ENCODE measurements at places on chromosomes 12 and 14.
A peak's percentile ranks its signal among the peaks of the same experiment; 100 is the strongest.

DNA sequence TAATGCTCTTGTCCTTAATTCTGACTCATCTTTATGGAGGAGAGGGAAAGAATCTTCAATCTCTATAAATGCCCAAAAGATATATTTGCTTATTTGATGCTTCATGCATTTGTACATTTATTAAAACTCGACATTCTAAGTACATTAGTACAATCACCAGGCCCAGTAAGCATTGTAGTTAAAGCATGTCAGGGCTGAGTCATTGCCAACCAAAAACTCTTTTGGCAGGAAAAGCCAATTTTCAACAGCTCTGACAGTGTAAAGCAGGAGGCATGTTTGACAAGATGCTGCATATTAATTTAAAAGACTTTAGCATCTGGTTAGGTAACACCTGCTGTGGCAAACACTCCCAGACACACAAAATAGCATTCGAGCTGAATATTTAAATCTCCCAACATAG is 290.9 kb downstream of the PPFIA2 start:
- DNase-seq: no peak

DNA sequence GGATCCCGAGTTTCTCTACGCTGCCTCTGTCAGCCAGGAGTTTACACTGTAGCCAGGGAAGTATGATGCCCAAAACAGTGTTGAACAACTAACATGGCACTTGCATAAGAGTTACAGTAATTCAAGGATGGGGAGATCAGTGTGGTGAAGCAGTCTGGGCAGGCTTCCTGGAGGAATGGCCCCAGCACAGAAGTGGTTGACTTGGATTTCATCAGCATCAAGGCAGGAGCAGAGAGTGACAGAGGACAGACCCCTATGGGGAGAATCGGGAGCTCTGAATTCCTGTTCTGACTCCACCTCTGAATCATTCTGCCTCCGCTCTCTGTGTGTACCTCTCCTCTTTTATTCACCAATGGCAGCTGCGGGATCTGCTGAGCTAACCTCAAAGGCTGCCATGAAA is 124.5 kb downstream of the KCNA5 start:
- DNase-seq: no peak

- no peak for DNase-seq
Observed at GRCh38 chr14:92988786-92989755, 66.1 kb downstream of the CHGA start.

- peak; percentile 32 for DNase-seq
Observed at GRCh38 chr12:58819345-58819744, 101.0 kb downstream of the LRIG3 start.

- DNase-seq: no peak
Observed at GRCh38 chr12:8899830-8900229, 14.5 kb upstream of the PHC1 start.

DNA sequence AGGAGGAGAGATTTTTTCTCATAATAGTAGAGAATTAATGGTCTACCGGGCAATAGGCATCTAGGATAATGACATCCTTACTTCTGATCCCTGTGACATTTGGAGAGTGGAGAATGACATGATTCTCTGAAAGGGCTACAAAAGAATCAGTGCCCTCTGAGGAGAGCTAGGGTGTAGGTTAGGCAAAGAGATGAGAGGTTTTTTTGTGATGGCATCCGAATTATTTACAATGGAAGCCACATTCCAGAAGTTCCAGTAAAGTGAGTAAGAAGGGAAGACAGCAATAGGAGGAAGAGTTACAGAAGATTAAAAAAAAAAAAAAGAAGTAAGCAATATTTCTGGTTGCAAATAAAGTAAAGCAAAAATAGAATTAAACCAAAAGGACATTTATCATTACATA is 478.0 kb downstream of the RMST start:
- DNase-seq: no peak

- no peak for DNase-seq
Observed at GRCh38 chr12:22551624-22552023, 7.3 kb upstream of the C2CD5 start.

GRCh38 chr14:68513838-68514607 is 278.8 kb downstream of the ZFP36L1 start:
- DNase-seq: no peak

DNA sequence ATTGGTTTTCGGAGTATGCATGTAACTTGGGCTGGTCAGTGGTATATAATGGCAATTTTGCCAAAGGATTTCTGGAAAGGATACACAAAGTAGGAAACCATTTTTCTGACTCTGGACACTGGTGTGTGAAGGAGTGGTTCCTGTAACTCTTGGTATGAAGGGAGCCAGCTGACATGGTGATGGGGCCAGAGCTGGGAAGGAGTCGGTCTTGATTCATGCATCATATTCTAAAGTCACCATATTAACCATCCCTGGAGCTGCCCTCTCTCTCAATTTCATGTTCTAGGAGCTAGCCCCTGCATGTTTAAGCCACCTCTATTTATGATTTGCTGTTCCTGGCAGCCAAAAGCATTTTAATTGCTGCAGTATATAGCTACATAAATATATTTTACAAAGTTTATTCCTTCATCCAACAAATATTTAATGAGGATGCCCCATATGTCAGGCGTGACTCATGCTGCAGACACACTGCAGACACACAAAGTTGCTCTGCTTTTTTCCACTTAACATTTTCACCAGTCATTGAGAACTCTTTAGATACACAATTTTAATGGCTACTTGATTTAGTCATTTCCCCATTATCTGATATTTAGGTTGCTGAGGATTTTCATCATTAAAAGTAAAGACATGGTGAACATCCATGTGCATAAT is 78.7 kb upstream of the PSMC1 start:
- no peak for DNase-seq

- DNase-seq: no peak
Observed at GRCh38 chr12:81378601-81379285, 300.9 kb downstream of the ACSS3 start.

GRCh38 chr12:105288311-105288996 is 42.0 kb upstream of the C12orf75 start:
- DNase-seq: no peak

DNA sequence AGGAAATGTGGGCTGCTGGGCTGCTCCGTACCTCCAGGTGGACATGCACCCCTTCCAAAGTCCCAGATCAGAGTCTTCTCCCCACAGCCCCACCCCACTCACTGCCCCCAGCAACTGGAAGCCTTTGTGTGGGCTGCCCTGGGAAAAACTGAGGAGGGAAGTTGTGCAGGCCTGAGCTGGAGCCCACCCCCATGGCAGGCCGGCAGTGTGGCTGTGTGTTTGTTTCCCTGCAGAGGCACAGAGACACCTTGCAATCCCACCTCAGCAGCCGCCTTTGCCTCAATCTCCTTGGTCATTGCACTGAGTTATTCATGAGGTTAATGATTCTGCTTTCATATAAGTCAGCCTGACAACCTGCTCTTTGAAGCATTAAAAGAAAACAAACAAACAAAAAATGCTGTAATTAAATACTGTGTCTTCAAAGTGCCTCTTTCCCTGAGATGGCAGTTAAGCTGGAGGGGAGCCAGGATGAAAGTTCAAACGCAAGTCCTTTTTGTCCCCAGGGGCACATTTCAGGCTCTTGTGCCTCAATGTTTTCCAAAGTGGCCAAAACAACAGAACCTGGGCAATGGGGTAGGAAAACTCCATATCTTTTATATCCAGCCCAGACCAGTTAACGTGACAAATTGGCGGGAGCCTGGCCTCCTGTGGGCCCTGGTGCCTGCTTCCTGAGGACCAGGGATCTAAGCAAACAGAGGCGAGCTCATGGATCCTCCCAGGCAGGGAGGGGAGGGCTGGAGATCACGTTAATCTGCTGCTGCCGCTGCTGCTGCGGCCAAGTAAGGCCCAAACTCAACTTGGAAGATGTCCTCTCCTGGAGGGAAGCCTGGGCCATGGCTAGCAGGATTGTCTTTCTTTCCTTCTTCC is 51.9 kb upstream of the TSPAN11 start:
- DNase-seq: no peak

- no peak for DNase-seq
Observed at GRCh38 chr12:124923905-124924734, 9.7 kb upstream of the UBC start.

- no peak for DNase-seq
Observed at GRCh38 chr12:57152639-57153038, 5.2 kb upstream of the LRP1-AS start.

DNA sequence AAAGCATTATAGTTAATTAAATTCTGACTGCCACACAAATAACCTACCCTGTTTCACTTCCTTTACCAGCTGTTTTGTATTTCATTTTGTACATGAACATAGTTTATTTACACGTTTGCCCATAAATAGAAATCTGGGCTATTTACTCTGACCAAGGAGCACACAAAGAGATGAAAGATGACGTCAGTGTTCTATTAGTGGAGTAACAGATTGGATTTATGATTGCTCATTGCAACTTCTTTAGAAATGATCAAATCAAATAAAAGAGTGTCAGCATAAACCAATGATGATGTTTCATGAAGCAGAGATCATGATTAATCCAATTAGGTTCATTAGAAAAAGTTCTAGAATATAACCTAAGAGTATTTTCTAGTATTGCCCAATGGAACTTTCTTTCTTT is 12.0 kb upstream of the RTL1 start:
- DNase-seq: no peak

- DNase-seq: peak; percentile 90
Observed at GRCh38 chr14:31934767-31935266, 142.3 kb upstream of the ARHGAP5 start.

DNA sequence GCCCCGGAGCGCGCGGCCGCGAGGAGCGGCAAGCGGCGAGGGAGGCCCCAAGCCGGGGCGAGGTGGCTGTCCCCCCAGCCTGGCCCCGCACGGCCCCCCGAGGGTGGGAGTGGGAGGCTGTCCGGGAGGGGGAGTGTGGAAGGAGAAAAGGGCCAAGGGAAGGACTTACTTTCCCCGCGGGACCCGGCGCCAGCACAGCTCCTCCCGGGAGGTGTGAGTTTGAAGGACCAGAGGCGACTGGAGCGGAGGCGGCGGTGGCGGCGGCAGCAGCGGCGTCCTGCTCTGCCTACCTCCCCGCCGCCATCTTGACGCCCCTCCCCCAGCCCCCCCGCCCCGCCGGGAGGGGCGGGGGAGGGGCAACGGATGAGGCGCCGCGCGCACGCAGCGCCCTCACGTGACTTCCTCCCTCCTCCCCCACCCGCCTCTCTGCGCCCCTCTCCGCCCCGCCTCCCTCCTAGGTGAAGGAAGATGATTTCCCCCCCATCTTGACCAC is at the start of gene SBNO1:
Gene SBNO1 (minus strand): TSS at position 316 of the 493 bp plus-strand sequence. CDS start 14,406 bp downstream, outside the sequence.
- DNase-seq: peak; percentile 71

DNA sequence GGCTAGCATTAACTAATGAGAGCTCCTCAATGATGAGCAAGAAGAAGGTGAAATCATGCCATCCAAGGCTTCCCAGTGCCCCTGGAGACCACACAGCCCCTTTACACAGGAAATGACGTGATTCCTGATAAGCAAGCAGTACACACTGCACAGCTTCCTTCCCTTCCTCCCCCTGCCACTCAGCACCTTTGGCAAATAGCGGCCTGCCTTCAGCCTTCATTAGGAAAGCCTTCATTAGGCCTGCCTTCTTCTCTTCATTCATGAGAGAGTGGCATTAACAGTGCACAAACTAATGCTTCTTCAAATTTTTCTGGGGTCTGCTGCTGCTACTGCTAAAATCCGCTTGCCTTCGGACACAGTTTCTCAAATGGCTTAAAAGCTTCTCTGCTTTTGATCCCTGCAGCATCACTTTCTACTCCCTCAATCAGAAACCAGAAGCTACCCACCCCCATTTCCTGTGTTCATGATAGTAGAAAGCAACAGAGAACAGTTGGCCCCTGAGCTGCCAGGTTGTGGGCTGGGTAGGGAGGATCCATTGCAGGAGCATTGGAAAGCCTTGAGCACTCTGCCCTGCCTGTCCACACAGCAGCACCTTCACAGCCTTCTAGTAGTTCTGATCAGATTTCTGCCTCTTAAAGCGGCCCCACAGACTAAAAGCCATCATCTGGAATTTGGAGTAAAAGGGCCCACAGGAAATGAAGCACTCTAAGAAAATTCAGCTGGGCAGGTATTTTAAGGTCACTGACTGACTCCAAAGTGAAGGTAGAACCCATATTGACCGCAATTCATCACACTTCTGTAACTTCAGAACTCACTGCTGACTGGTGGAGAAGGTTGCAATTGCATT is 103.8 kb upstream of the ETV6 start:
- no peak for DNase-seq

DNA sequence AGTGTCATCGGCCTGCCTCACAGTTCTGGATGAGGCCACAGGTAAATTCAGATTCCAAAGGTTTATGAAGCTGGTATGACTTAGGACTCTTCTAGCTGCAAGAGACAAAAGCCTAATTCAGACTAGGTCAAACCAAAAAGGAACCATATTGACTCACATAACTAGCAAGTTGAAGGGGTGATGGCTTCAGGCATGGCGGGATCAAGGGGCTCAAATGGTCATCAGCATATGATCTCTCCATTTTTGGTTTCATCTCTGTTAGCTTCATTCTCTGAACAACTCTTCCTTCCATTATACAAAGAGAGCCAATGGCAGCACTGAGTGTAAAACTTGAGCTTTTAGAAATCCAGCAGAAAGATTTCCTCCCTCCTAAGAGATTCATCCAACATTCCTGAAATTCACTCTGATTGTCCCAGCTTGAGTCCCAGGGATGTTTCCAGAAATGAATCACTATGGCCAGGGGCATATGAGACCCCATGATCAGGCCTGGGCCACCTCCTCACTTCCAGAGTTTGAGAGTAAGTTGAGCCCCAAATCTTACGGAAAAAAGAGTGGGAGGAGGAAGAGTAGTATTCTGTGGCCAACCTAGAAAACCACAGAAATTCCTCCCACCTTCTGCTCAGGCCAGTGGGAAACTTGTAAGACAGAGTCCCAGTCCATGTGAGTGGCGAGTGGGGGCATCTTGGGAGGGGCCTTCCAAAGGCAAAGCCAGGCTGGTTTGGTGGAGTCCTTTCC is 2.0 kb upstream of the MAP1LC3B2 start:
- DNase-seq: no peak

DNA sequence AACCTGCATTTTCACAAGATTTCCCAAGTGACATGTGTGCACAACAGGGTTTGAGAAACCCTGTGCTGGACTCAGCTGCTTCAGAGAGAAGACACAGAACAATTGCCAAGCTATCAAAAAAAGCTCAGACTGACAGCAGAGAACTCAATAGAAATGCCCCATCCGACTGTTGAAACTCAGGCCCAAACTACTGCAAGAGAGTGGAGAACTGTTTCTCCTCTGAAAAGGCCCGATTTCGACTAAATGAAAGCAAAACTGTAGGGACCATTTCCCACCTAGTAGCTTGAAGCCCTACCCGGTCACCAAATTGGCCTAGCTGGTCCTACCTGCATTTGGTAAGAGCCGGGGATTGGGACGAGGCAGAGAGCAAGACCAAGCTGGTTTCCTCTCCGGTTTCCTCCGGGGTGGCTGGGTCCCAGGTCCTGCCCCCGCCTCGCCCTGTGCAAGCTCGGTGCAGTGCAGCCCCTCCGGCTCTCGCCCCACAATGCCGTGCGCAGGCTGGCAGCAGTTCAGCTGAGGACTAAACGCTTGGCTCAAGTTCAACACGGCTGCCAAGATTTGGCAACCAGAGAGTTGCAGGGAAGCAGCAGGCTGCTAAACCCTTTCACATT is 1180.6 kb downstream of the VRK1 start:
- DNase-seq: no peak
